Urinary bladder (tissue), 4 donors: ENCODE measurements at places on chromosomes 7 and 10.

- DNase-seq: no peak
Measured at GRCh38 chr7:108294595-108294994, 161.6 kb downstream of the NRCAM start.

GRCh38 chr10:114684084-114684821, 26.2 kb upstream of the ABLIM1 start:
- DNase-seq: no peak

GRCh38 chr10:114151486-114151885, 22.5 kb downstream of the CCDC186 start:
- no peak for DNase-seq

DNA sequence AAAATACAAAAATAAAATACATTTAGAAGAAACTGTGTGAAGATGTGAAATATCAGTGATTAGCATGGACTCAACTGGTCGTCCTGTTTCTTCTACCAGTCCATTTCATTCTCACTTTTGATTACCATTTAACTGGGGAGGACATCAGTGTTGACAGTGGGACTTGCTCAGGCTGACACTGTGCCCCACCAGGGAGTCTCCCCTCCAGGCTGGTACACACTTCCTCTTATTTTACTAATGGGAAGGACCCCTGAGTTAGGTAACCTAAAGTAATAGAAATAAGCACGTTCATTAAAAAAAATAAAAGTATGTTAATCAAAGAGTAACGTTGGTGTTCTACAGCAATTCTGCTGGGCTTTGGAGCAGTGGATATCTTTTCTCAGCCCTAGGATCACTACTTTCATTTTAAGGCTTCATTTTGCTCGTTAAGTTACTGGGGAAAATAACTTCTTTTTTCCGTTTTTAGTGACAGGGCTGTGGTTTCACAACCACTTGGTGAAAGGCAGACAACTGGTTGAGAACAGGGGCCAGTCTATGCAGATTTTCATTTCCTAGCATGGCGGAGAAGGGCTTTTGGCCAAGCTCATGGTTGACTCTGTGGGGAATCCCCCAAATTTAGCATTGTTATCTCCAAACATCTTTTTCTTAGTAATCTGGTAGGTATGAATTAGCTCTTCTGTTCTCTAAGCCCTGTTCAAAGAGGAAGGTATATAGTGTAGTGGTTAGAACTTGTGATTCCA, 2.1 kb downstream of the SNX10 start:
- DNase-seq: no peak

DNA sequence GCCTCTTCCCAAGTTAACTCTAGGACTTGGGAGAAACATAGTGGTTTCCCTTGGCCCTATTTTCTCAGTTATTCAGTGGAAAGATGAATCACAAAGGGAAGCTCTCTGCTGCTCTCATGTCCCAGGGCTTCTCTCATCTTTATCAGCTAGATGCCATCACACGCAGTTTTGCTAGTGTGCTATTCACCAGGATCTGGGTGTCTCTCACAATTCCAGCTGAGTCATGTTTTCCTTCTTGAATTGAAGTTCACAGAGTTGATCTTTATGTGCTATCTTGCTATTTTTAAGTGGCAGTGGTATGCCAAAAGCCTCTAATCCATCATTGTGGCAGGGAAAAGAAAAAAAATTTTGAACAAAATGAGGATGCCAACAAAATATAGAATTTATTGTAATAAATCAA, 101.3 kb downstream of the TWIST1 start:
- no peak for DNase-seq

GRCh38 chr10:124546957-124547646, 85.5 kb downstream of the LHPP start:
- no peak for DNase-seq

DNA sequence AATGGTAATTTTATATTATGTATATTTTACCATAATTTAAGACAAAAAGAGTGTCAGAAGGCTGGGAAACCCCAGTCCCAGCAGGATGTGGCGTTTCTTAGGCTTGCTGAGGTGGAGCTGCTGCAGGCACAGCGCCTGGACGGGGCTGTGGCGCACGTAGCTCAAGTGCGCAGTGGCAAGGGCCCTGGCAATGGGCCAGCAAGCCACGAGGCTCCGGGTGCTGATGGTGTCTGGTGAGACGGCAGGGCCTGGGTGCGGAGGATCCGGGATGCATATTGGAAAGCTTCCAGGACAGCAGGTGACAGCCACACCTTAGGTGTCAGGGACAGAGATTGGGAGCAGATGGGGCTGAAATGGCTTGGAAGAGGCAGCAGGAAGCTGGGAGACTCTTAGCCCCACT, 37.2 kb downstream of the CLEC2L start:
- DNase-seq: no peak

DNA sequence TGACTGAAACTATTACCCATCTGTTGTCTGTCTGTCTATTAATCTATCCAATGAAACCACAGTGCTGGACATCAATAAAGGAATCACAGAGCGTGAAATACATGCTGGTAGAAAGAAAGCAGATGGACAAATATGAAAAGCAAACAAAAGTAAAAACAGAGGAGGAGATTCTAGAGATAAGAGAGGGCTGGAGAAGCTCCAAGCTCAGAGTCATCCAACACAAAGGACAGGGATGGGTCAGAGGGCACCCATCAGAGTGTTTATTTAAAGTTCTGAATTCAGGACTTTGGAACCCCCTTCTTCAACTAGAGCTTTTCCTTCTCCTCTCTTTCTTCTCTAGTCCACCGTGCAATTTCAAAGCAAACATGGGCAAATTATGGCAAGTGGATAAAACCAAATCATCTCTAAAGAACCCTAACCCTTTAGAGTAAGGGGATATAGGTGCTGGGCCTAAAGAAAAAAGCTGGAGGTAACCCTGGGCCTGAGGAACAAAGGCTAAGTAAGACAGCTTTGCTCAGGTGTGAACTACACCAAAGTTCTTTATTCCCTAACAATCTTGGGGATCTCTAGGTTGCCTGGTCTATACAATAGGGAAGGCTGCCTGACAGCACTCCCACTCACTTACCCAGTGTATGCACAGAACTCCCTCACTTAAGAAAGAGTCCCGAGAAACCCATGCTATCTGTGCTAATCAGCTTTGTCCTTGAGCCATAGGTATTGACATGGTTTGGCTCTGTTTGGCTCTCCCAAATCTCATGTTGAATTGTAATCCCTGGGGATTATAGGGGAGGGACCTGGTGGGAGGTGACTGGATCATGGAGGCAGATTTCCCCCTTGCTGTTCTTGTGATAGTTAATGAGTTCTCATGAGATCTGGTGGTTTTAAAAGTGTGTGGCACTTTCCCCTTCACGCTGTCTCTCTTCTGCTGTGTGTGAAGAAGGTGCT, 97.0 kb downstream of the BAMBI start:
- DNase-seq: no peak

GRCh38 chr10:91163269-91163868, 57.1 kb upstream of the PCGF5 start:
- no peak for DNase-seq
